Cardiac septum (tissue), 1 donor: ENCODE measurements at places on chromosomes 11 and 22. TPM values are rescaled to one million over a fixed set of nuclear protein-coding genes. Genes with fewer than 3 reads are reported as not detected.

The SLC22A25 gene
- not detected for total RNA-seq

The SLCO2B1 gene
- 14.3 TPM for total RNA-seq

The OR10D3 gene
- total RNA-seq: not detected

The PACSIN3 gene
- 295 TPM for total RNA-seq

The ALKBH3 gene
- 17.2 TPM for total RNA-seq

The CNTN5 gene
- not detected for total RNA-seq

The NCF4 gene
- total RNA-seq: 6.1 TPM

The OR5B21 gene
- not detected for total RNA-seq

The DKK3 gene
- 980 TPM for total RNA-seq

The OR8G5 gene
- total RNA-seq: not detected

The BTG4 gene
- not detected for total RNA-seq

The USH1C gene
- not detected for total RNA-seq

The OR4D5 gene
- total RNA-seq: not detected

The TBX1 gene
- total RNA-seq: 0.48 TPM

The FAT3 gene
- total RNA-seq: 9.2 TPM

The CRACR2B gene
- 12.2 TPM for total RNA-seq

The KRTAP5-8 gene
- total RNA-seq: not detected

The TMEM191C gene
- 1.7 TPM for total RNA-seq

The TEX54 gene
- total RNA-seq: not detected

The NAV2 gene
- 50.8 TPM for total RNA-seq

The IL18 gene
- total RNA-seq: 0.70 TPM

The GLYATL2 gene
- total RNA-seq: 0.27 TPM

The CARD10 gene
- total RNA-seq: 6.0 TPM

The CHADL gene
- 2.9 TPM for total RNA-seq

The TRIM49B gene
- total RNA-seq: not detected

The OR52I2 gene
- not detected for total RNA-seq

The MUC5AC gene
- not detected for total RNA-seq

The SLC29A2 gene
- 8.8 TPM for total RNA-seq

The MUC6 gene
- not detected for total RNA-seq

The TBX10 gene
- not detected for total RNA-seq

The ISX gene
- not detected for total RNA-seq

The CALCA gene
- 0.51 TPM for total RNA-seq

The WBP2NL gene
- total RNA-seq: 0.73 TPM

The FAM180B gene
- total RNA-seq: not detected

The ART1 gene
- 1.3 TPM for total RNA-seq

The OR10S1 gene
- not detected for total RNA-seq

The BDNF gene
- total RNA-seq: 8.4 TPM

The OR5B12 gene
- total RNA-seq: not detected

The MS4A2 gene
- total RNA-seq: 0.67 TPM

The PGA5 gene
- total RNA-seq: not detected

The UPK3A gene
- total RNA-seq: 0.40 TPM

The ZFP91 gene
- total RNA-seq: 63.1 TPM

The MAJIN gene
- not detected for total RNA-seq

The FIBIN gene
- total RNA-seq: 15.4 TPM

The DDTL gene
- total RNA-seq: 3.5 TPM

The TNNI2 gene
- total RNA-seq: 0.78 TPM

The HEPHL1 gene
- not detected for total RNA-seq

The DEUP1 gene
- total RNA-seq: not detected

The PPP1CA gene
- 95.1 TPM for total RNA-seq

The ST14 gene
- total RNA-seq: 0.65 TPM

The MOGAT2 gene
- total RNA-seq: not detected

The SLC22A9 gene
- total RNA-seq: not detected

The DCDC1 gene
- not detected for total RNA-seq

The GGT5 gene
- 12.2 TPM for total RNA-seq
